ENCODE measurements at places on chromosomes 7 and 10.
A peak's percentile ranks its signal among the peaks of the same experiment; 100 is the strongest.

- DNase-seq = no peak
Observed at GRCh38 chr7:1368682-1369571, 90.3 kb downstream of the MICALL2 start.

- no peak for DNase-seq
Observed at GRCh38 chr10:18190840-18191239, 50.6 kb downstream of the CACNB2 start.

- no peak for DNase-seq
Observed at GRCh38 chr7:102387064-102387463, 9.1 kb upstream of the PRKRIP1 start.

DNA sequence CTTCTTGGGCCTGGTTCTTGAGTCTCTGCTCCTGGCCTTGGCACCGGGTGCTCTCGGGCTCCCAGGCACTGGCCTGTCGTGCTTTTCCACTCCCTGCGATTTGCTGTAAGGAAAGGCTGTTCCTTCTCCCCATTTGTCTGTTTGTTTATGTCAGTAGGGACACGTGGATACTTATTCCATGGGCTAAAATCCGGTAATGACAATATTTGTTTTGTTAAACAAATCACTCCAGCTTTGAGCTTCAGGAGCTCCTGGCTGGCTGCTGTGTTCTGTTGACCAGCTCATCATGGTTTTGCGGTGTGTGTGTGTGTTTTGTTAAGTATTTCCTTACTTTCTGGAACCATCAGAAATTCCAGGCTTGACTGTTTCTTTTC lies 17.5 kb upstream of the JAKMIP3 start:
- no peak for DNase-seq

DNA sequence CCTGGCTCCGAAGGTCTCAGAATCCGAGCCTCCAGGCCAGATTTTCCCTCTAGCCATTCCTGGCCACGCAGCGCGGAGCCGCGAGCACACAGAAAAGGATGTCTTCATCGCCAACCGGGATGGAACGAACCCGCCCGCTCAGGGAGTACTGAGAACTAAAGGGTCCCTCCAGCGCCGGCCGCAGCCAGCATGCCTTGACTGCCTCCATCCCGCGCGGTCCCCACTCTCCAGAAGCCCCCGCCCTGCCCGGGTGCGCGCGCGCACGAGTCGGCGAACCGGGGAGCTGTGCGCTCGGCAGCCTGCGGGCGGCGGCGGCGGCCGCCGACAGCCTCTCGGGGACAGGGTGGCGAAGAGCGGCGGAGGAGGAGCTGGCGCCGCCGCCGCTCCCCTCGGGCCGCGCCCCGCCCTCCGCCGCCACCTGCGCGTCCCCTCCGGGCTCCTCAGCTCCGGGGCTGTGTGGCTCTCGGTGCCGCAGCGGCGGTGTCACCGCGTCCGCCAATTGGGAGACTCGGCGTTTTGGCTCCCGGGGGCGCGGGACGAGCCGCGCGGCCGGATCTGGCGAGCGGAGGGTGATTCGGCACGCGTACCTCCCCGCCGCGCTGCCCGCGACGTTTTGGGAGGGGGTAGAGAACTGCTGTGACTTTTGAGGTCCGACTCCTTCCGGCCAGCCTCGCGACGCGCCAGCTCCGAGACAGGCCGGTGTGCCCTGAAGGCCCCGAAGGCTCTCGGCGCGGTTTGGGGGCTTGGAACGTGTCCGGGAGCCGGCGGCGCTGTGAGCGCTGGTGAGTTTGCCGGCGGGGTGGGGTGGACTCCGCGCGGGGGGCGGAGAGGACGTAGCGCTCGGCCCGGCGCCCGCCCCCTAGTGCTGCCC lies 453 bp upstream of the GALNT17 start:
- no peak for DNase-seq

GRCh38 chr10:33238643-33239042 lies 95.8 kb downstream of the NRP1 start:
- no peak for DNase-seq

DNA sequence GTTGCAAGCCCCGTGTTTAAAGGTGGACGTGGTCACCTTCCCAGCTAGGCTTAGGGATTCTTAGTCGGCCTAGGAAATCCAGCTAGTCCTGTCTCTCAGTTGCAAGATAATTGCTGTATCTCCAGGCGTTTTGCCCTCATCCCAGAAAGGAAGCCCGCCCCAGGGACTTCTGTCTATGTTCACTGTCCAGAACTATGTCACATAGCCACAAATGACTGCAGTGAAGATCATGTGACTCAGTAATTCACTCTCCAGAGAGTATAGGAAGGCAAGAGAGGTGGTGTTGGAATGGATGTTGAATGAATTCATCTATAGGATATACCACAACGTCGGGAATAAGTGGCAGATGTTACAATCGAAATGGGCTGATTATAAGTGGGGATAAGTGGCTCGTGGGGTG lies 349 bp upstream of the ERVW-1 start:
- DNase-seq = no peak

GRCh38 chr7:95863-96260 lies 96.5 kb upstream of the FAM20C start:
- no peak for DNase-seq

GRCh38 chr10:118036281-118036875 lies 10.4 kb downstream of the RAB11FIP2 start:
- no peak for DNase-seq

GRCh38 chr7:126774077-126774476 lies 478.7 kb downstream of the GRM8 start:
- DNase-seq = no peak

- no peak for DNase-seq
Observed at GRCh38 chr10:5603091-5603847, 63.1 kb downstream of the ASB13 start.

DNA sequence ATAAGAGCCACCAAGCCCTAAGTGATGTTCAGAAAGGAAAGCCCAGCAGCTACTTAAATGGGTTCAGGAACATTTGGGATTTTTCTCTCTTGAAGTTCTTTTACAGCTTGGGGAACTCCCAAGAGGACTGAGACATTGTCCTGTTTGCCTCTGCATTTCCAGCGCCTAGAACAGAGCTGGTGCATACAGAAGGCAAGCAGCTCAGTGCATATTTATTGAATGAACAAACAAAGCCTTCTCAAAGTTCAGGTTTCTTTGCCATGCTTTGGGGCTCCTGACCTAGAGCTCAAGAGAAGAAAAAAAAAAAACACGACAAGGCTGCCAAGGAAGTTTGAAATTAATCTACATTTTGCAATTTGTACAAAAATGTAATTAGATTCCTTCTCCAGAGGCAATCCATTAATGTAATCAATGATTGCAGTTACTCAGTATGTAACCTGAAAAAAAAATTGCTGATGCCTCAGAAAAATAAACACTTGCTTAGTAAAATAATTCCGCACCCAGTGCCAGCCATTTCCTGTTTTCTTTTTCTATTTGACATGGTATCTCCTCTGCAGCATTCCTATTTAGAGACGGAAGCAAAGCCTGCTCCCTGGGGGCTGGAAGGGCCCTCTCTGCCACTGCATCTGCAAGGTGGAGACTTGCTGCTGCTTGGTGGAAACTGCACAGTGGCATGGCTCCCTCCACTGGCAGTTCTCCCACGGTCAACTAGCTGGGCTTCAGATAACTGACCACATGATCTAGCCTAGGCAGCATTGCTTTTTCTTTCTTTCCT lies 157.3 kb downstream of the TMEM178B start:
- DNase-seq = no peak

DNA sequence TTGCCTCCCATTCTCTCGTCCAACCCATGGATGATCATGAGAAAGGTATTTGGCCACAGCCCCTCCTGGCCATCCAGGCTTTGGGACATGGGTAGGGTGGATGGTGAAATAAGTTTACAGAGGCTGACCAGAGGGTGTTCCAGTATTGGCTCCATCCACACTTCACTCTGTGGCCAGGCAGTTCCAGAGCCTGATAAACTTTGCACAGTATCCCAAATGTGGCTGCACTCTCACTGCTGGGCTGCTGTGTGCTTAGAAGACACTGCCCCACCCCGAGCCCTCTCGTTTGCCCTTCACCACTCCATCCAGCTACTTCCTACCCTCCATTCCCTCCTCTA lies 72.0 kb upstream of the ZMIZ1 start:
- no peak for DNase-seq

DNA sequence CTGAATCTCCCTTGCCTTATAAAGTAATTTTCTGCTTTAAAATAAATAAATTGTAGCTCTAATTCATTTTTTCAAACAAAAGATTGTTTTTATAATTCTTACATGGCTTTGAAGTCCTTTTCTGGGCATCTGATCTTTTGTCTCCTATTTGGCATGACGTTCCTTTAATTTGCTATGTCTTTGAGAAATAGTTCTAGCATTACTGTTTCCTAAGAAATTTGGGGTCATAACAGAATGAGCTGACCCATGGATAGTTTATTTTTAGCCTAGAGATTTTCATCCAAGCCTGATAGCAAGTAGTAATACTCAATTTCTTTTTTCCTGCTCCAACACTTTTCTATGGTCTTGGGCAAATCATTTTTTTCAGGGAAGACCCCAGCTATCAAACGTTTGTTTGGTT lies 31.4 kb downstream of the CCDC71L start:
- no peak for DNase-seq

GRCh38 chr10:71697938-71698709 lies 21.5 kb downstream of the C10orf105 start:
- DNase-seq = no peak

- no peak for DNase-seq
Observed at GRCh38 chr7:1243964-1244416, 11.3 kb downstream of the UNCX start.

DNA sequence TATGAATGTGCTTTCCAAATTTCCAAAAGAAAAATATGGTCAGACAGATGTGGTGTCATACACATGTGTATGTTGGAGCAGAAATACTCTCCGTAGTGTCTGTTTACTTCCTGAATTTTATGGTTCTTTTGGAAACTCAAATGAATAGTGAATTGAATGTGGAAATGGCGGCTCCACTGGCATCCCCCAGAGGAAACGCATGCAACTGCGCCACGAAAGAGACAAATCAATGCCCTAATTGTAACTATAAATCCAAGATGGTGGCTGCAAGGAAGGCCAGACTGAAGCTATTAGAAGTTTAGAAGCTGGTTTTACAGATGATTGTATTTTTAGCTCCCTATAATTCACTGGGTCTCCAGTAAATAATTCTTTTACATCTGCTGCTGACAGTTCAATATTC lies 246.7 kb downstream of the FGFR2 start:
- DNase-seq = no peak

- no peak for DNase-seq
Observed at GRCh38 chr10:110780704-110781103, 91.0 kb upstream of the PDCD4 start.

DNA sequence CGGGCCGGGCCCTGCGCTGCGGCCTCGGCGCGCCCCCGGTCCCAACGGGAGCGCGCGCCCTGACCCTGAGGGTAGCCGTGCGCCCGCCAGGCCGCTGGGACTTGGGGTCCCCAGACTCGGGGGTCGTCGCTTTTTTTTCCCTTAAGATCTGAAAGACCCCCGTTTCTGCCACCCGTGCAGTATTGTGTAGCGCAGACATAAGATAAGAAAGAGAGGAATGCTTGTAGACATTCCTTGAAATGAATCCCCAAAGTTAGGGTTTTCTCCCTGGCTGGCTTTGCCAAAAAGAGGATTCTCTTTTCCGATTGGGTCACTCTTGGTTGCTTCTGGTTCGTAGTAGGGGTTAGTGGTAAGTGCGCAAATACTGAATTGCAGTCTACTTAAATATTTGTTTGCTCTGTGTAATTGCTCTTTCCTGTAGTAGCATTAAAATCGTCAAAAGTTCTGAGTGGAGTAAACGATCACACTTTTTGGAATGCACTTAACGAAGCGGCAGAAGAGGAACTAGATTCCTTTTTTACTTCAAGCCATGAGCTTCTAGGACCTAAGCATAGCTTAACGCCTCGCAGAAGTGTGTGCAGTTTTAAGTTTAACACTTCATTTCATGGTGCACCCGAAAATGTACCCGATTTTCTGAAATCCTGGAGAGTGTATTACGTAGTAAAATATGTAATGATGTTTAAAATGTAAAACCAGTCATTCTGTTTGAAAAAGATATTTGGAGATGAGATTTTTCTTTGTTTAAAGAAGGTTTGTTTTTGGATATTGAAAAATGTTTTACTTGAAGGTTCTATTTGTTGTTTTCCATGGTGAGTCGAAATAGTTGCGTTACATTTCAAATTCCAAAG lies 1.3 kb downstream of the CUL1 start:
- DNase-seq = no peak

- no peak for DNase-seq
Observed at GRCh38 chr10:49220679-49221078, 32.5 kb upstream of the TMEM273 start.

DNA sequence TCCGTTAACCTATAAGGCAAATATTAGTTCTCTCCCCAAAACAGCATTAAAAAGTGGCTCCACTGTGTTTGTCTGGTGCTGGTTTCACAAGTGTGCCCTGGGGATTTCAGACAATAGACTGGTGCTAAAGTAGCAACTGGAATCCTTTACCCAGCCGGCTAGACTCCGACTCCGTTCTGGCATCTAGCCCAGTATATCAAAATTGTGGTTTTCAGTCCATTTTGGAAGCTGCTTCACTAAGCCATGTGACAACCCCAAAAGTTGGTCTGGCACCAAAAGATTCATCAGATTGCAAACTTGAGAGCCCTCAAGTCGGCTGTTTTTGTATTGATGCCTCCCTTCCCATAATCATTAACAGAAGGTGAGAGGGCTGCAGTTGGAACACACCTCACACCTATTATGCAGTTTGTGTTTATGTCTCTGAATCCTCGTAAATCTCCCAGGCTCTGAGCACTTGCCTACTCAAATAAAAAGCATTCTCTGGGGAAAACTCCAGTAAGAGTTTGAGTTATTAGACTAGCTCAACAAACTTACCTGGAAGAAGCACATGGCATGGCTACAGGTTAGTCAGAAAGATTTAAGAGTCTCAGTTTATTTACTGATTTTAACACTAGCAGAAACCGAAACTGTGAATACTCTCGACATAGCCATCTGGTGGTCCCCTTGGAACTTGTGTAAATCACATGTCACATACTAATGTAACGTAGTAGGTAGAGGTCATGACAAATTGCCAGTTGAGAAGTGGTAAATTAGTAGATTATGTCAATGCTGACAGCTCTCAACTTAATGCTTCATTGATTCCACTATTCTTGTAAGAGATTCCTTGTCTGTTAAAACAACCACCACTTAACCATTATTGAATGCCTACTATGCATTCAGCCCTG lies 14.8 kb upstream of the WNT16 start:
- no peak for DNase-seq

GRCh38 chr7:51015581-51015980 lies 232.9 kb upstream of the GRB10 start:
- DNase-seq = no peak

GRCh38 chr7:16344927-16345326 lies 76.4 kb downstream of the CRPPA start:
- no peak for DNase-seq

- no peak for DNase-seq
Observed at GRCh38 chr10:24847112-24848070, 105.0 kb downstream of the PRTFDC1 start.

- DNase-seq = no peak
Observed at GRCh38 chr10:70174058-70174741, 3.9 kb upstream of the SAR1A start.

DNA sequence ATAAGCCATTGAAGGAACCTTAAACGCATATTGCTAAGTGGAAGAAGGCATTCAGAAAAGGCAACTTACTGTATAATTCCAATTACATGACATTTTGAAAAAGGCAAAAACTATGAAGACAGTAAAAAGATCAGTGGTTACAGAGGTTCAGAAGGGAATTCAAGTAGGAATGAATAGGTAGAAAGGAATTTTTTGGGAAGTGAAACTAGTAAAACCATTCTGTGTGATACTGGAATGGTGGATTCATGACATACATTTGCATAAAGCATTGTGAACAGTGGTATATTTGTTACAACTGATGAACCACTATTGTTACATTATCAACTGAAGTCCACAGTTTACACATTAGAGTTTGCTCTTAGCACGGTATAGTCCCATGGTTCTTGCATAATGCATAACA lies 114.2 kb upstream of the GPR22 start:
- DNase-seq = no peak

GRCh38 chr7:96388620-96389383 lies 66.9 kb upstream of the SLC25A13 start:
- DNase-seq = peak; percentile 21

All from brain pericyte (primary cell).